Stimulated activated CD4-positive, alpha-beta T cell treated with anti-CD3 and anti-CD28 coated beads, Interleukin-12 subunit alpha, Interleukin-12 subunit beta, amount 100 ng/mL, for 4 hours (primary cell): ENCODE measurements at places on chromosomes 7 and 10.

GRCh38 chr10:102580230-102580629, 64.0 kb upstream of the TRIM8 start:
- no peak for DNase-seq

DNA sequence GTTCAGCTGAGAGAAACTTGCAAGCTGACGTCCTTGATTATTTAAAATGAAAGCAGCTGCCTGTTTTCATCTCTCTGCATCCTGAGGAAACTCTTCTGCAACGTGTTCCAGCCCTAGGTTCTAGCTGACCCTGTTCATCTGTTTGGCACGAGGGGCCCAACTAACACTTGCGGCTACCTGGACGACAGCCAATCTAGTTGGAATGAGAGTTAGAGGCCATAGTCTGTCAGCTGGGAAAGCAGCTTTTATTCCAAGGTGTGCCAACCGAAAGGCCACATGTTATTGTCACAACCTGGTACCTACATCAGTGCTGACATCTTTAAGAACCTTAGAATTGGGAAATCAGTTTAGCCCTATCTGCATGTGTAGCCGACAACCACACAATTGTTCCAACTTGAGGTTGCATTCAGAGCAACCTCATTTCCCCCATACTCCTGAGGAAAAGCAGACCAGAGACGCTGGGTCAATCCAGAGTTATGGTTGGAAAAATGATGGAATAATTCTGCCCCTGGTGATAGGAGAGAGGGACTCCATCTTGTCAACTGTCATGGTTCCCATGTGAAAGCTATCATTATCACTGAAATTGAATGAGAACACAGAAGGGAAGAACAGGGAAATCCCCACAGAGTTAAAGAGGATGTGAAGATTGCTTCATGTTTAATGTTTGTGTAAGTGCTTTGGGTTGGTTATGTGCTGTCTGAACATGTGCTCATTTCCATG, 121.6 kb downstream of the EGFR start:
- no peak for DNase-seq

- no peak for DNase-seq
These were observed 4.8 kb upstream of the TRDMT1 start for GRCh38 chr10:17206210-17206709.

DNA sequence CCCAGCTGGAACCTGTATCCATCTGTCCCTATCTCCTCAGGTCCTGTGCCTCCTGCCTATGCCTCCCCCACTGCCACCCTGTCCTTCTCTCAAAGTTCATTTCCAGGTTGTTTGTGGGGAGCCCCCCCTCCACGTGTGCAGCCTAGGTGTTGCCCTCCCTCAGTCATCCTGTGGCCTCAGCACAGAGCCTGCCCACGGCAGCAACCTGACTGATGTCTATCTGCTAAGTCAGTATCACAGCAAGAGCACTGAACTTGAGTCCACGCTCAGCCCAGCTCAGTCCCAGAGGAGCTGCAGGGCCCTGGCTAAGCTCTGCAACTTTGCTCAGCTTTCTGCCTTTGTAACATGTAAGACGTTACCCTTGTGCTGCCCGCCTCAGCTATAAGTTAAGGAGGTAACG, 28.7 kb downstream of the FAM53B start:
- DNase-seq, result no peak

DNA sequence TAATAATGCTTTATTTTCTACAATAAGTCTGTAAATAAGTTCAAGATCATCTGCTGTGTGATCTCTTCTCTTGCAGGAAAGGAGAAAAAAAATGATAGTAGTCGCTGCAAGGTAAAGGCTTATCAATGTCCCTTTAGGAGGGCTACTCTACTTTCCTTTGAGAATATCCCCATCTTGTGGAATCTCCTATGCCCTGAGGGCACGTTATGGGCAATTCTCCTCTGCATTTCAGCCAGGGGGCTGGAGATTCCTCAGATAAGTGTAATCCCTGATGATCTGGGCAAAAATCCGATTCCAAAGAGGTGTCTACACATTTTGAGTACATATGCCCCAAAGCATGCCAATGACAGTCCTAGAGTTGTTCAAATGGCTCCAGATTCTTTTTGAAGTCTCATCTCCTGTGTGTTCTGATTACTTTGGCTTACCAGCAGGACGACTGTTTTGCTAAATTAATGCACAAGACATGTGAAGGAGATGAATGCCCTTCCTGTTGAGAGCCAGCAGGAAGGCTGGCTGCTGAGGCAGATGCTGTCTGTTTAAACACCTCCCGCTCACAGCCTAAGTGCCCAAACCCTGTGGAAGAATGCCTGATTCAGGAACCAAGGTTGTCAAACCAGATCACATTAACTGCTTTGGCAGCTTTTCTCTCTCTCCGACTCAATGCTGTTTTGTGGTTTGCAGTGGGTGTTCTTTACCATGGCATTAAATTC, 171.2 kb upstream of the COL1A2 start:
- DNase-seq, result no peak

- no peak for DNase-seq
These were observed 71.7 kb downstream of the NOD1 start for GRCh38 chr7:30406664-30407425.

GRCh38 chr10:121787169-121787568, 140.7 kb downstream of the ATE1 start:
- DNase-seq, result no peak

GRCh38 chr7:68787566-68787965, 810.7 kb upstream of the AUTS2 start:
- DNase-seq, result no peak

DNA sequence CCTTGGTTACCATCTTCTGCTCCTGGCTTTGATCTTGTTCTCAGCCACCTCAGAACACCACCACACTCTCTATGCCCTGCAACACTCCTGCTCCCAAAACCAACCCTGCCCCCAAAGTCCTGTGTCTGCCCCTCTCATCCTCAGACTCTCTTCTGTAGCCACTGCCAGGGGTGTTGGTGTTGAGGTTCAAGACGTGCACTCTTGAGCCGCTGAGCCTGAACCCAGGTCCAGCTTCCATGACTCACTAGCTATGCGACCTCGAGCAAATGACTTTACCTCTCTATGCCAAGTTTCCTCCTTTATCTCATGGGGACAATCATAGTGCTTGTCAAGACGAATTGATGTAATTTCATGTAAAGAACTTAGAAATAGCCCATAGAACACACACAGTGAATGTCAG, 840 bp upstream of the ATP6V0A4 start:
- DNase-seq, result no peak

GRCh38 chr7:142153400-142153799, 41.9 kb downstream of the MGAM2 start:
- no peak for DNase-seq

GRCh38 chr7:92723205-92723604, 113.2 kb downstream of the CDK6 start:
- DNase-seq, result no peak

GRCh38 chr7:148395990-148396716, 194.4 kb upstream of the C7orf33 start:
- no peak for DNase-seq

GRCh38 chr7:70266186-70266585, 667.9 kb downstream of the AUTS2 start:
- no peak for DNase-seq

GRCh38 chr7:110454713-110455112, 636.2 kb upstream of the LRRN3 start:
- DNase-seq, result no peak

DNA sequence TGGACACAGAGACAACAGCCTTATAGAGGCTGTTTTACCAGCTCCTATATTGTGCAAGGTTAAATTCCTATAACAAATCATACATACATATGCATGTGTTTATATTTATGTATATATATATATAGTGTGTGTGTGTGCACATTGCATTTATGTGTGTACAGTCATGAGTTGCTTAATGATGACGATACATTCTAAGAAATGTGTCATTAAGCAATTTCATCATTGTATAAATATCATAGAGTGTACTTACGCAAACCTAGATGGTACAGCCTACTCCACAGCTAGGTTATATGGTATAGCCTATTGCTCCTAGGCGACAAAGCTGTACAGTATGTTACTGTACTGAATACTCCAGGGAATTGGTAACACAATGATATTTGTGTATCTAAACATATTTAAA, 30.1 kb upstream of the TNKS2 start:
- no peak for DNase-seq

GRCh38 chr7:133698127-133698526, 429.0 kb upstream of the LRGUK start:
- DNase-seq, result no peak

GRCh38 chr7:17033245-17033644, 151.5 kb upstream of the AGR3 start:
- DNase-seq, result no peak

GRCh38 chr7:103702454-103702853, 256.4 kb upstream of the SLC26A5 start:
- DNase-seq, result no peak

DNA sequence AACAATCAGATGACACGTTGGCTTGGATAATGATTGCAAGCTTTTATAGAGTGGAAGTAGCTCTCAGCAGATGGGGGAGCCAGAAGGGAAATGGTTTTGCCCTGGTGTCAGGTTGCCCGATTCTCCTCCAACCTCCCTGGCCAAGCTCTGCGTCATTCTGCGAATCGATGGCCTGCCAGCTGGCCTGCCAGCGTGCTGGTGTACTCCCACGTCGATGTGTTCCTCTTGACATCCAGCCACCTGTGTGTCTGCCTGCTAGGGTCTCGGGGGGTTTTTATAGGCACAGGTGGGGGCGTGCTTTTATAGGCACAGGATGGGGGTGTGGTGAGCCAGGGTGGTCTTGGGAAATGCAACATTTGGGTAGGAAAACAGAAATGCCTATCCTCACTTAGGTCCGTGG, 4.6 kb downstream of the NET1 start:
- no peak for DNase-seq

DNA sequence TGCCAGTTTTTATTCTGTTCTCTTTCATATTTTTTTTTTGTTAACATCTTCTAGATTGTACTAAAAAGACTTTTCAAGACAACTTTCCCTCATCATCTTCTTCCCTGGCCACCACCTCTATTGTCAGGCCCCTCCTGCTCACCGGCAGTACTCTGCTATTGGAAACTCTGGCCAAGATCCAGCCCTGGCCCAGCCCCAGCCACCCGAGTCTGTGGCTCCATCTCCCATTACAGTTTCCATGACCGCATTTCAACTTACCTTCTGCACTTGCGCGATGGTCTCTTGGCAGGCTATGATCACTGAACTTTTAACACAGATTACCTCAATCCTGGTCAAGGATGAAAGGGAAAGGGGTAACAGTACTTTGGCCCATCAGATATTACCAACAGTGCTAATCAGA, 137.7 kb upstream of the POM121L12 start:
- no peak for DNase-seq

DNA sequence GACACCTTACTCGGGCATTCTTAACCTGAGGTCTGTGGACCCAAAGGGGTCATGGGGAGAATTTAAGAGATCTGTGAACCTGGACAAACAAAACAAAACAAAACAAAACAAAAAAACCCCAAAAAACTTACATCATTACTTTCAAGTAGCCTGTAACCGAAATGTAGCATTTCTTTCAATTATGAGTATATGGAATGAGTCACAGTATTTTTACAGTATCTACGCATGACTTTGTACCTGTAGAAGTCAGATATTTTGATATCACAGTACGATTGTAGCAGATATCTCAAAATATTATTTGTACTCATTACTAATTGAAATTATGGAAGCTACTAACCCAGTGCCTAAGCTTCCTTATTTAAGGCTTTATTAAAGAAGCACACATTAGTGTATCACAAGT, 210.2 kb downstream of the JAZF1 start:
- DNase-seq, result no peak

- no peak for DNase-seq
These were observed 179.9 kb upstream of the NPVF start for GRCh38 chr7:25408012-25408687.

- no peak for DNase-seq
These were observed 92.2 kb upstream of the DDC start for GRCh38 chr7:50657341-50657873.

DNA sequence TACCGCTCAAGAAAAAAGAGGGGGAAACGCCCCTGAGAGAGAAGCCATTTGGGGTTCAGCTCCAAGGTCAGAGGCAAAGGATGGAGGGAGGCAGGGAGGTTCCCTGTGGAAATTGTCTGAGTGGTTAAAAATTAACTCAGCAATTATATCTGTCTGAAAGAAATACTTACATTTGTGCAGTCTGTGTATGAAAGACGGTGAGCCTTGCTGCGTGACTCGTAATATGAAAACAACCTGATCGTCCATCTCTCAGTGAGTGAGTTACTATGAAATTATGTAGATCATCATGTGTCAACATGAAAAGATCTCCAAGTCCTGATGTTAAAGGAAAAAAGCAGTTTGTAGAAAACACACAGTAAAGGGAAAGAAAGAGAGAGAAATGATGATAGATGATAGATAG, 67.2 kb upstream of the FAM204A start:
- no peak for DNase-seq

DNA sequence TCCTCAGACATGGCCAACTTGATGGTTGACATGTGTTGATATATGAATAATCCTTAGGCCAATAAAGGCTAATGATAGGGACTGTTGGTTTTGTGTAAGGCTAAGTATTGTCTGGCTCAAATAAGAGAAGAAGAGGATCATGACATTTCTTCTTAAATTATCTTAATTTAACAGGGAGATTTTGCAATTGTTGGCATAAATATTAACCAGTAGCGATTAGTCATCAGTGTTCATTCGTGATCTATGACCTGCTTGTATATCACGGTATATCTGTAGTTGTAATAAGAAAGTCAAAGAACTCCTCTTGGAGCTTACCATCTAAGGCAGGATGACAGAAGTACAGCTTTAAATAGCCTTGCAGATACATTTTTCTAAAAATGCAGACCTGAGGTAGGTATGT, 196.4 kb downstream of the CREB5 start:
- no peak for DNase-seq

DNA sequence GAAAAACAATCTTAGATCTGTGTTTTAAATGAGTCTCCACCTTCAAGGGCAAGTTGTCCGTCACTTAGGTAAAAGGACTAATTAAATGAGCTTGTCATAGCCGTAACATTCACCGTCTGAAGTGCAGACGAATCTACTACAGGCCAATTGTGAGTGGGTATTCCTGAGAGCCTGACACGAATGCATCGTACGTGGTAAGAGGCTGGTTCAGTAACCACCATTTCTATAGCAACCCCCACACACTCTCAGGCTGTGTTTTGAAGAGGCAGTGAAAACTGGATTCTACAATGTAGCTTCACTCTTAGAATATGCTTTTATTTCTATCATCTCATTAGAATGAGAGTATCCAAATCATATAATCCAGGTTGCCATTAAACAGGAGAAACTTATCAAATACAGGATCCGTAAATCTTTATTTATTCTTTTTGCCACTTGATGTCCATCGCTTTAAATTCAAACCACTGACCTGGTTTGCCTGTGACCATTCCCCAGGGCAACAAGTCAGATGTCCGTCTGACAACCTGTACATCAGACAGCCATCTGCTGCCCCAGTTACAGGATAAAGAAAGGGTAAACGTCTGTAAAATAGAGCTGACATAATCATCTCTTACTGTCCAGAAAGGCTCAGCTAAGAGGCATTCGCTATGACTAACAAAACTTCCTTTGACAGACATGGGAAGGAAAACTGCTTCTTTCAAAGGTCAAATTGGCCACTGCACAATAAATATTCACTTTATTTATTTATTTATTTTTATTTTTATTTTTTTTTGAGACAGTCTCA, 70.3 kb upstream of the NMT2 start:
- no peak for DNase-seq
